ENCODE measurements at places on chromosomes 11 and 22.

GRCh38 chr11:134346101-134346975 is 14.6 kb downstream of the GLB1L2 start:
- no peak for DNase-seq

DNA sequence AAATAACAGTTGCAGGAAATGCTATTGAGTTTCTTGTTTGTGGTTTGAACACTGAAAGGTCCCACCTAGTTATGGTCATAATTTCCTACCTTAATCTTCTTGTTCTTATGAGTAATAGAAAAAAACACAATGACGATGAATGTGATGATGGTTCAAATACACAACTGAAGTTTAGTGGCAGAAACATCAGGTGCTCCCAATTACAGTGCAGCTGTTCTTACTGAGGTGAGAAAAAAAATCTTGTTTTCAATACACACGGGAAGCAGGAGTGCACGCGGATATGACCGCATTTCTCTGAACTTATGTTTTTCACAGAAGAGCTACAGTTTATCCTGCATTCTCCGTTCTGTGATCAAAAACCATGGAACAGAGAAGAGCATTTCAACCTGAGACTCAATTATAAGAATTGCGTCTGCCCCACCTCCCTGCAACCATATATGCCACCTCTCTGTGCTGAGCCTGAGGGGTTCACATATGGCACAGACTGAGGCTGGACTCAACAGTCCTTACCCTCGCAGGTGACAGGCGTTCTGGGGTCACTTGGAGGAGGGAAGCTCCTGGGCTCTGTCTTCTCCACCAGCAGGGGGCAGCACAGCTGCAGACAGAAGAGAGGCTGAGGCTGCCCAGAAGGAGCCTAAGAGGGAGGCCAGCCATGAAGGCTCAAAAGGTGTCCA is 99.7 kb upstream of the IGLL5 start:
- DNase-seq, result peak; percentile 58

- DNase-seq, result no peak
Observed at GRCh38 chr11:111573821-111574249, 28.4 kb upstream of the SIK2 start.

DNA sequence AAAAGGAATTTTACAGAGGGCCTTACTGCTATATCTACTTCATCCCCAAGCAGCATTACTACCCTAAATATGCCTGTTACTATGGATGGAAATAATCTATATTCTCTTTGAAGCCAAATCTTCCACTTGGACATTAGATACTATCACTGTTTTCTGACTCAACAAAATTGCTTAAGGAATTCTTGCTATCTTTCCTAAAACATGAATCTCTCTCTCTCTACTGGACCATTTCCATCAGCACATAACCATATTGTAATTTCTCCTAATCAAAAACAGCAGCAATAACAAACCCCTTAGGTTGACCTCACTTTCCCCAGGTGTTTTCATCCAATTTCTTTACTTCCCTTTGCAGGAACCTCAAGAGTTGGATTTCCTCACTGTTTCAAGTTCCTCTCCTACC is 67.9 kb upstream of the BLID start:
- no peak for DNase-seq

- DNase-seq, result no peak
Observed at GRCh38 chr11:128405714-128406662, 181.4 kb downstream of the ETS1 start.

DNA sequence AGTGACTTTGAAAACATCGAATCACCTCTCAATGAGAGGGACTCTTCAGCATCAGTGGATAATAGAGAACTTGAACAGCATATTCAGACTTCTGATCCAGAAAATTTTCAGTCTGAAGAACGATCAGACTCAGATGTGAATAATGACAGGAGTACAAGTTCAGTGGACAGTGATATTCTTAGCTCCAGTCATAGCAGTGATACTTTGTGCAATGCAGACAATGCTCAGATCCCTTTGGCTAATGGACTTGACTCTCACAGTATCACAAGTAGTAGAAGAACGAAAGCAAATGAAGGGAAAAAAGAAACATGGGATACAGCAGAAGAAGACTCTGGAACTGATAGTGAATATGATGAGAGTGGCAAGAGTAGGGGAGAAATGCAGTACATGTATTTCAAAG is 65.8 kb downstream of the DKK3 start:
- no peak for DNase-seq

DNA sequence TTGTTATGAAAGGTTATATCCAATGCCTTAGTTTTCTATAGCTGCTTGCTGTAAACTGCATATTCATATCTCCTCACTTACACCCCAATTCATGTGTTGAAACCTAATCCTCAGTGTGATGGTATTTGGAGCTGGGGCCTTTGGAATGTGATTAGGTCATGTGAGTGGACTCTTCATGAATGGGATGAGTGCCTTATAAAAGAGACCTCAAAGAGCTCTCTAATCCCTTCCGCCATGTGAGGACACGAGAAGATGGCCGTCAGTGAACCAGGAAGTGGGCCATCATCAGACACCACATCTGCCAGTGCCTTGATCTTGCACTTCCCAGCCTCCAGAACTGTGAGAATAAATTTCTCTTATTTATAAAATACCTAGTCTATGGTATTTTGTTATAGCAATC is 79.3 kb downstream of the CYP2R1 start:
- DNase-seq, result no peak

GRCh38 chr11:80694385-80694784 is 1253.6 kb upstream of the TENM4 start:
- no peak for DNase-seq

DNA sequence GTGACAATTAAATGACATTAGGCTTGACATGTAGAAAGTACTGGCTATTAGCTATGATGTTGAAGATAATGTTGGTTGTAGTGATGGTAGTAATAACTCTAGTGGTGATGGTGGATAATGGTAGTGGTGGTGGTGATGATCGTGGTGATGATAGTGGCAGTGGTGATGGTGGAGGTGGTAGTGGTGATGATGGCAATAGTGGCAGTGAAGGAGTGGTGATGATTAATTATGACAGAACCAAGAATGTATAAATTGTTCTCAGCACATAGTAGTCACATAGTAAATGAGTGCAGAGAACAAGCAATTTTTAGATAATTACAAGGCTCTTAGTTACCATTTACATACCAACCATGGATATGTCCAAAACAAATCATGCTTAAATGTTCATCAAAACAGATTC is 5.3 kb upstream of the CD44 start:
- no peak for DNase-seq

DNA sequence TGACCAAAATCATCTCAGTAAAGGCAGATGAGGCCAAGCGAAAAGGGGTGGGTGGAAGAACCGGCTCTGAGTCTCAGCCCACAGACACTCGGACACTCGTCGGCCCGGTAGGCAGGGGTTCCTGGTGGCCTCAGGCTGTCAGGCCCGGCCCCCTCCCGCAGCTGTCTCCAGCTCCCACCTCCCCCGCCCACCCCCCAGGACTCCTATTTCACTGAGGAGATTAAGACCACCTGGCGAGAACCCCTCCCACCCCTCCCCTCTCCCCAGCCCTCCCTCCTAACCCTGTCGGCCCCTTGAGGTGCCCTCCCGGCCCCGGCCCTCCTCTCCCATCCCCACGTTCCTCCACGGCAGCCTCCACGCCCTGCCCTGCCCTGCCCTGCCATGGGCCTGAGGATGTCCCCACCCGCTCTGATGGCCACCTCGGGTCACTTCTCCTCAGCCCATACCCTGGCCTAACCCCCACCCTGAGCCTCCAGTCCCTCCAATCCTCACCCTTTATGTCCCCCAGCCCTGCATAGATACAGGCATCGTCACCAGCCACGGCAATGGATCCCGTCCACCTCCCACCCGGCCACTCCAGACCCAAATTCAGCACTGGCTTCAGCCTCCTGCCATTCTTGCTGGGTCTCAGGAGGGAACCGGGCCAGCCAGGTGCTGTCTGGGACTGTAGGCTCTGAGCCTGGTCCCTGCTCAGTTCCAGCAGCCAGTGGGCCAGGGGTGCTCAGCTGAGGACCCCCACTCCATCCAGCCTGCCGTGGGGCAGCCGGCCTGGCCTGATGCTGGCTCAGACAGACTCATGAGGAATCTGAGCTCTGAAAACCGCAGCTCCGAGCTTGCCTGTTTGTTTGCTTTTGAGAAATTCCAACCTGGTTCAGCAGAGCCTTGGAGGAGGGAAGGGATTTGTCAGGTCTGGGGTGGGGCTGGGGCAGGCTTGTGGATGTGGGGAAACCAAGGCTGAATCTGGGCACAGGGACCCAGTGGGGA is 9.8 kb upstream of the TBX1 start:
- DNase-seq, result no peak

DNA sequence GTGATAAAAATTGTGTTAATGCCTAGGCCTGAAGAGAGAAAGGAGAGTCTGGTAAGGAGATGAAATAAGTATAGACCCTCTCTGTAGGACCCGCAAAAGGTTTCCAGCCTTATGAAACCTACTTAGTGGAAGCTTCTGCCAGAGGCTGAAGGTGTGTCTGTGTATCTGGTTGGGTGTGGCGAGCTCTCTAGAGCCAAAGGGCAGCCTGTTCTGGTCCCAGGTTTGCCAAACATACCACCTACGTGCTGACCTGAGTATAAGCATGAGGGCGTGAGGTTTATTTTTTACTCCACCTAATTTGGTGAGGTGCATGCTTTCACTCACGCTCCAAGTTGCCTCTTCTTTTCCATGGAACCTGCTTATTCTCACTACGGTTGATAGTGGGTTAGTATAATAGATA is 5.6 kb downstream of the CSTPP1 start:
- no peak for DNase-seq

DNA sequence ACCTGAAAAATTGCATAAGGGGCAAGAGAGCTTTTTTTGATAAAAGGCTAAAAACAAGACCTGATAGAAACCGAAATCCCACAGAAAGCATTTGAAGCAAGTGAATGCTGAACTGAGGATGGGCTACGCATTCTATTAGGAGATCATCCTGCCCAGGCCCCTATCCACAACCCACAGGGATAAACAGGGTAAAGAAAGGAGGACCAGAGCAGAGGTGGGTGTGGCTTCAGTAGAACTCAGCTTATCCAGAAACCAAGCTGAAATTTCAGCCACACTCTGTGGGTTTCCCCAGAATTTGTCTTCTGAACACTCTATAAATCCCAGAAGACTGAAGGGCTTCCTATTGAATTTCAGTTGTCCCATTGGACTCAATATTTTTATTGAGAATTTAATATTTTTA is 195.1 kb downstream of the ETS1 start:
- DNase-seq, result no peak

DNA sequence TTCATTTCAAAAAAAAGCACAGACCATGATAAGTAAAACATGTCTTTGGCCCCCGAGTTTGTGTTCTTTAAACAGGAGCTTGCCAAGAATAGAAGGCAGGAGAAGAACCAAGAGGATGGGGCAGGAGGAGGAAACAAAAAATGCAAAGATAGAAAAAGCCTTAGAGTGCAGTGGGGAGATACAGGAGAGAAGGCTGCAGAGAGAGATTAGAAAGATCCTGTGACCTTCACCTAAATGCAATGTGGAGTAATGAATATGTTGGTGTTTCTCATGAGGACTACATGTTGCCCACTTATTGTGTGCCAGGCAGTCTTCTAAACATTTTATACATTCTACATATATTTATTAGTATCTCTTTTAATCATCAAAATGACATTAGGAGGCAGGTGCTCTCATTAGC is 2.3 kb upstream of the APLNR start:
- no peak for DNase-seq

DNA sequence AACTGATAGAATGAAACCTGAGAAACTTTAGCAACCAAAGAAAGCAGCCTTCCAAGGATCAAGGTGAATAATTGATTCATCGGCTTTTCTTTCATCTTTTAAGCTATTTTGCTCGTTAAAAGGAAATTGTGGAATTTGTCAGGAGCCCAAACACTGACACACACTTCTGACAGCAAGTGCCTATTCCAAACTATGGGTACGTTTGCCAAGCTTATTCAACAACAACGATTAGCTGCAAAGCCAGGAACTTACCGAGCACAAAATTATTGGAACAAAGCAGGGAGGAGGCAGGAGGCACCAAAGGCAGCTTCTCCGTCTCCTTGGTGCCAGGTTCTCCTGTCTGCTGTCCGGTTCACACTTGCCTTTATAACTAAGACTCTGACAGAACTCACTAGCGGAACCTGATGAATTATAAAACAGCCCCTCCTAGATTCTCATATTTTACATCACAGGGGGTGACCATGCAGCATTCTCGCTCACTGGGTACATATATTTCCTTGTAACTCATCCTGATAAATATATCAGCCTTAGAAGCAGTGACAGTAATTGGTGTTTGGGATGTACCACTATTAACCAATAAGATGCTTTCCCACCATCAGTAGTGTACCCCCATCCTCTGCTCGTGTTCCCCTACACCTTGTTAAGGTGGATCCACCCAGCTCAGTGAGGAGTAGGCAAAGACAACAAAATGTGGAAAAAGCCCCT is 395.9 kb upstream of the CCDC90B start:
- DNase-seq, result no peak

DNA sequence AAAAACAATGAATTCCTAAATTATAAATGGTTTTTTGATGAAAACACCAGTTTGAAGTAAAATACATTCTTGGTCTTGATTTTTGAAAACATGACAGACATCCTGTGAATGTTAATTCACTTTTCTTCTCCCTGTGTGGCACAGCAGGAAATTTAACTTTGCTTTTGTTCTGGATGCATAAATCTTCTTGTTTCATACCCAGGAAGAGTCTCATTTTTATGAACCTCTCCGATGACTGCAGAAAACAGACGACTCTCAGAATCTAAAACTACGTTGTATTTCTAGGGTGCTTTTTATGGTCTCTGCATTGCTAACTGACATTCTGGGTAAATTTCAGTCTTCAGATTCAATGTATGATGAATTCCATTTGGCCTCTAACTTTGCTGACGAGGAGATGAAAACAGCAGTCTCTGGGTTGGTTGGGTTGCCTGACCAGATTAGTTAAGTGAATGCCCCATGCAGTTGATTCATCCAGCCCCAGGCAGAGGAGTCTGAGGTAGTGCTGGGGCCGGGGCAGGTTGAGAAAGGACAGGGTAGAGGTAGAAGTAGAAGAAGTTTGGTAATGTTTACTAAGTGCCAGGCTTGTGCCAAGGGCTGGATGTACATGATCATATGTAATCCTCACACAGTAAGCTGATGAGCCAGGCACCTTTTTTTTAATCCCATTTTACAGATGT is 20.1 kb downstream of the TCP11L1 start:
- no peak for DNase-seq

GRCh38 chr11:29135504-29135903 is 881.3 kb downstream of the KCNA4 start:
- no peak for DNase-seq

DNA sequence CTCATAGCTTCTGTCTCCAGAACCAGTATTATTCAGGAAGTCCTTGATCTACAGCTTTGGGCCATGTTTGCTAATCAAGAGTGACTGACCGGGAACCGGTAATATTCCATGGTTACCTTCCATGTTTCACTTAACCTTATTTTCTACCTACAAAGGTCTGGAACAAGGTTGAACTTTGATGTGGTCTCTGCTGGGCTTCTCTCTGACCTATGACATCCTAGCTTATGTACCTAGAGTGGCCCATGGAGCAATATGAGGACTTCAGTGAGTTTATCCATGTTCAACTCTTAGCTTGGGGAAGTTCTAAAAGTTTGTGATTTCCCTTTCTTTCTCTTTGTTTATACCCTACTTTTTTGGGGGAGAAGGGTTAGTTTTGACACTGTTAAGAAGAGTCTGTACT is 33.2 kb downstream of the CCDC90B start:
- DNase-seq, result no peak

- DNase-seq, result no peak
Observed at GRCh38 chr22:19806213-19807160, 45.9 kb downstream of the TBX1 start.

- DNase-seq, result no peak
Observed at GRCh38 chr11:60184824-60185511, 2.1 kb upstream of the MS4A6A start.

GRCh38 chr11:2306877-2307500 is 5.2 kb downstream of the TSPAN32 start:
- no peak for DNase-seq

All from stimulated activated CD8-positive, alpha-beta memory T cell treated with anti-CD3 and anti-CD28 coated beads, Interleukin-7, amount 100 ng/mL, for 1 hour (primary cell).